ENCODE measurements at places on chromosomes 4 and X.

- no peaks in the 10 kb centered on the region for H3K27me3 ChIP-seq
- H3K36me3 ChIP-seq: no peaks in the 10 kb centered on the region
- peak; percentile 65 for DNase-seq
- H3K4me3 ChIP-seq: no peak overlapping the region
- H3K27ac ChIP-seq: no peak overlapping the region
Measured at GRCh38 chr4:62644372-62644771, 1444.2 kb downstream of the ADGRL3 start.

GRCh38 chr4:130689181-130689580 lies 1593.2 kb downstream of the C4orf33 start:
- no peak overlapping the region for H3K27ac ChIP-seq
- no peak for DNase-seq
- no peaks in the 10 kb centered on the region for H3K27me3 ChIP-seq
- H3K4me1 ChIP-seq: no peaks in the 10 kb centered on the region

- H3K27me3 ChIP-seq: no peaks in the 10 kb centered on the region
- H3K4me3 ChIP-seq: no peak overlapping the region
- no peak overlapping the region for H3K27ac ChIP-seq
- DNase-seq: no peak
Measured at GRCh38 chr4:59994118-59994517, 1206.0 kb upstream of the ADGRL3 start.

GRCh38 chr4:163976588-163976987 lies 482.1 kb downstream of the TMA16 start:
- H3K27ac ChIP-seq: no peak overlapping the region
- no peaks in the 10 kb centered on the region for H3K36me3 ChIP-seq
- H3K4me3 ChIP-seq: no peak overlapping the region
- no peaks in the 10 kb centered on the region for H3K4me1 ChIP-seq

DNA sequence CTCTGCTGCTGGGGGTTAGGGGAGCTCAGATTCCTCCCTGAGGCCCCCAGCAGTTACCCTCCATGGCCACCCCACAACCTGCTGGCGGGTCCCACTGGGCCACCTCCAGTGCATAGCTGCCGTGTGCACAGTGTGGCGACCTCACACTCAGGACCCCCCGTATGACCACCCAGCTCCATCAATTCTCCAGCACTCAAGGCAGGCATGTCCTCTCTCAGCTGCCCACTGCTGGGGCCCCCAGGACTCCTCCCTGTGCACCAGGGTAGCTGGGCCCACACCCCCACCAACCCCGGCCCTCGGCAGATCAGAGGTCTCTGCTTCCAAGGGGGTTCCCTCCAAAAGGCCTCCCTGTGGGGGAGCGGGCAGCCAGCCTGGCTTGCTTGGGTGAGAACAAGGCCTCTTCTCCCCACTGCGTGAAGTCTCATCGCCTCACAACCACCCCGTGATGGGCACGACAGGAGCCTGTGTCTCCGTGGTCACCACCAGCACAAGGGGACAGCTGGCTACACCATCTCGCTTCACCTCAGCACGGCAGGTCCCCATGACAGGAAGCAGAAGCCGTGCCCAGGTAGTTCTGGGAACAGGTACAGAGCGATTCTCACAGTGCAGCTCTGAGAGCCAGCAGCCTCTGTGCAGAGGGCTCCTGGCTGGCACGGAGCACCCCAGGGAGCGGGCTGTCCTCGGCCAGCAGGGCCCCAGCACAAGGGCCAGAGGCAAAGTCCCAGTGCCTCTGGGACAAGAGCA lies 4.6 kb upstream of the HAUS3 start:
- H3K4me1 ChIP-seq: peaks cover 15% of the 10 kb centered on the region
- H3K27ac ChIP-seq: no peak overlapping the region
- no peak overlapping the region for H3K4me3 ChIP-seq
- H3K27me3 ChIP-seq: no peaks in the 10 kb centered on the region
- DNase-seq: no peak
- no peaks in the 10 kb centered on the region for H3K36me3 ChIP-seq

GRCh38 chr4:182593864-182594263 lies 323.3 kb downstream of the DCTD start:
- H3K4me3 ChIP-seq: no peak overlapping the region
- no peaks in the 10 kb centered on the region for H3K27me3 ChIP-seq
- H3K36me3 ChIP-seq: no peaks in the 10 kb centered on the region
- no peak overlapping the region for H3K27ac ChIP-seq
- H3K4me1 ChIP-seq: no peaks in the 10 kb centered on the region

GRCh38 chr4:41696131-41696530 lies 52.4 kb downstream of the PHOX2B start:
- H3K27ac ChIP-seq: no peak overlapping the region
- H3K4me3 ChIP-seq: no peak overlapping the region
- DNase-seq: no peak
- no peaks in the 10 kb centered on the region for H3K4me1 ChIP-seq
- no peaks in the 10 kb centered on the region for H3K36me3 ChIP-seq

DNA sequence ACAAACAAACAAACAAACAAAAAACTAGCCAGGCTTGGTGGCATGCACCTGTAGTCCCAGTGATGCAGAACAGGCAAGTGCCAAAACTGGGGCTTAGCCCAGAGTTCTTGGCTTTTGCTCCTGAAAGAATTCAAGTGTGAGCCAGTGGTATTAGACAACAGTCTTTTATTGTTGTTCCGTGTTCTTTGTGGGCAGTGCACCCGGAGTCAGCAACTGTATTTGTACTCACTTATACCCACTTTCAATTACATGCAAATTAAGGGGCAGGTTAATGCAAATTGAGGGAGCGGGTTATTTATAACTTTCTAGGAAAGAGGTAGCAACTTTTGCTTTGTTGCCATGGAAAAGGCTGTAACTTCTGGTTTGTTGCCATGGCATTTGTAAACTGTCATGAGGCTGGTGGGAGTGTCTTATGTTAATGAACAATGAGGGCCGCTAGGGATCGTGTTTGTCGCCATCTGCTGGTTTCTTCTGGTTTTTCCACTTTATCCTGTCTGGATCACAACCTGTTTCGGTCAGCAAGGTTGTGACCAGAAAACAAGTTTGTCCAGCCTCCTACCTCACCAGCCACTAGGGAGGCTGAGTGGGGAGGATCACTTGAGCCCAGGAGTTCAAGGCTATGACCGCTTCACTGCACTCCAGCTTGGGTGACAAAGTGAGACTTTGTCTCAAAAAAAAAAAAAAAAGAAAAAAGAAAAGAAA lies 88.8 kb upstream of the ESX1 start:
- H3K27ac ChIP-seq: no peak overlapping the region
- no peaks in the 10 kb centered on the region for H3K36me3 ChIP-seq
- H3K4me1 ChIP-seq: no peaks in the 10 kb centered on the region
- no peaks in the 10 kb centered on the region for H3K27me3 ChIP-seq
- no peak overlapping the region for H3K4me3 ChIP-seq

- DNase-seq: no peak
- H3K27ac ChIP-seq: no peak overlapping the region
- no peaks in the 10 kb centered on the region for H3K27me3 ChIP-seq
Measured at GRCh38 chrX:34576864-34577263, 80.2 kb downstream of the TMEM47 start.

- H3K27me3 ChIP-seq: no peaks in the 10 kb centered on the region
- no peak overlapping the region for H3K27ac ChIP-seq
- peaks cover 5% of the 10 kb centered on the region for H3K4me1 ChIP-seq
- no peaks in the 10 kb centered on the region for H3K36me3 ChIP-seq
- no peak overlapping the region for H3K4me3 ChIP-seq
Measured at GRCh38 chr4:117093571-117093970, 8.2 kb upstream of the TRAM1L1 start.

DNA sequence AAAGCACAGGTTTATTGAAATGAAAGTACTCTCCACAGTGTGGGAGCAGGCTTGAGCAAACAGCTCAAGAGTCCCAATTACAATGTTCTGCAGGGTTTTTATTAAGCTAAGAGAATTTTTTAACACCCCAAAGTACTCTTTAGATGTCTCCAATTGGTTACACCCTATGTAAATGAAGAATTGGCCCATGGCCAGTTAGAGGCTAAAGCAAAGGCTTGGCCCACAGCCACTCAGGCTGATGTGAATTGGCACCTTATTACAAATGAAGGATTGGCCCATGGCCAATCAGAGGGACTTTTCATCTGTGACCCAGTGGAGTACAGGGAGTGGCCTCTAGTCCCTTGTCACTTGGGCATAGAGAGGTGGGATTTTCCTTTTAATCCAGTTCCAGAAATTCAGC lies 30.1 kb upstream of the IQCM start:
- no peaks in the 10 kb centered on the region for H3K36me3 ChIP-seq
- no peak overlapping the region for H3K4me3 ChIP-seq
- no peak for DNase-seq
- no peaks in the 10 kb centered on the region for H3K27me3 ChIP-seq
- H3K27ac ChIP-seq: no peak overlapping the region

- no peaks in the 10 kb centered on the region for H3K4me1 ChIP-seq
- no peaks in the 10 kb centered on the region for H3K36me3 ChIP-seq
- H3K27me3 ChIP-seq: no peaks in the 10 kb centered on the region
- no peak overlapping the region for H3K4me3 ChIP-seq
- no peak overlapping the region for H3K27ac ChIP-seq
- DNase-seq: no peak
Measured at GRCh38 chrX:31523884-31524536, 452.2 kb upstream of the FTHL17 start.

- no peak for DNase-seq
- no peaks in the 10 kb centered on the region for H3K36me3 ChIP-seq
- H3K4me3 ChIP-seq: no peak overlapping the region
- H3K27me3 ChIP-seq: no peaks in the 10 kb centered on the region
- peaks cover 22% of the 10 kb centered on the region for H3K4me1 ChIP-seq
Measured at GRCh38 chr4:11489453-11490083, 60.9 kb upstream of the HS3ST1 start.

GRCh38 chr4:182384631-182385091 lies 141.5 kb downstream of the TENM3 start:
- no peak for DNase-seq
- H3K27me3 ChIP-seq: no peaks in the 10 kb centered on the region
- H3K4me1 ChIP-seq: no peaks in the 10 kb centered on the region
- H3K27ac ChIP-seq: no peak overlapping the region
- no peaks in the 10 kb centered on the region for H3K36me3 ChIP-seq
- no peak overlapping the region for H3K4me3 ChIP-seq

DNA sequence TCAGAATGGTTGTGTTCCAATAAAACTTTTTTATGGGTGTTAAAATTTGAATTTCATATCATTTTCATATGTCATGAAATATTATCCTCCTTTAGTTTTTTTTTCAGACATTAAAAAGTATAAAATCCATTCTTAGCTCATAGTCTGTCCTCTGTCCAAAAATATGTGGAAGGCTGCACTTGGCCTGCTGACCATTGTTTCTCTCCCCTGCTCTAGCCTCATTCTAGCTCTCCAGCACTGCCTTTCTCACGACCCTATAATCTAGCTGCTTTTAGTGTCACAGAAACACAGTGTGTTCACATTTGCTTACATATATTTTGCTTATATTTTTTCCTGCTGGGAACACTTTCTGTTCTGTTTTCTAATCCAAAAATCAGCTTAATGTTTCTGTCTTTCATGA lies 165.0 kb upstream of the ANK2 start:
- H3K36me3 ChIP-seq: no peaks in the 10 kb centered on the region
- no peaks in the 10 kb centered on the region for H3K4me1 ChIP-seq
- H3K4me3 ChIP-seq: no peak overlapping the region
- H3K27me3 ChIP-seq: no peaks in the 10 kb centered on the region
- H3K27ac ChIP-seq: no peak overlapping the region

- H3K4me1 ChIP-seq: no peaks in the 10 kb centered on the region
- H3K4me3 ChIP-seq: no peak overlapping the region
- DNase-seq: no peak
- H3K27ac ChIP-seq: no peak overlapping the region
- no peaks in the 10 kb centered on the region for H3K27me3 ChIP-seq
Measured at GRCh38 chr4:125773931-125774330, 459.2 kb downstream of the FAT4 start.

GRCh38 chr4:84826681-84827080 lies 139.8 kb downstream of the WDFY3 start:
- H3K36me3 ChIP-seq: no peaks in the 10 kb centered on the region
- H3K27ac ChIP-seq: no peak overlapping the region
- H3K4me3 ChIP-seq: no peak overlapping the region
- no peaks in the 10 kb centered on the region for H3K4me1 ChIP-seq
- H3K27me3 ChIP-seq: no peaks in the 10 kb centered on the region
- DNase-seq: no peak

- DNase-seq: peak; percentile 27
- H3K27ac ChIP-seq: no peak overlapping the region
Measured at GRCh38 chrX:38768079-38768478, 33.2 kb upstream of the MID1IP1 start.

GRCh38 chr4:169987327-169988228 lies 38.6 kb downstream of the MFAP3L start:
- peak overlapping the region; percentile 56 for H3K27ac ChIP-seq
- H3K27me3 ChIP-seq: no peaks in the 10 kb centered on the region
- H3K4me3 ChIP-seq: peak overlapping the region; percentile 17

DNA sequence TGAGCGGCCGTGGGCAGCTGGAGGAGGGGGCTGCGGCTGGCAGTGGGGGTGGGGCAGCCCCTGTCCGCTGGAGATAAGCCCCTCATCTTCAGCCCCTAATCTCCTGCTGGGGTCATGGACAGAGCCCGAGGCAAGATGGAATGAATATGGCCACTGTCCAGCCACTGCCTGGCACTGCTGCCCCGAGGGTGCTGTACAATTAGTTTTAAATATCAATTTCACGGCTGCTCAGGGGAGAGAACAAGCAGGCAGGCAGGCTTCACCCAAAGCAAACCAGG lies 64.1 kb upstream of the NKX1-1 start:
- H3K4me3 ChIP-seq: no peak overlapping the region
- H3K36me3 ChIP-seq: no peaks in the 10 kb centered on the region
- H3K27me3 ChIP-seq: no peaks in the 10 kb centered on the region
- DNase-seq: no peak

GRCh38 chrX:110081740-110082139 lies 78.8 kb downstream of the TMEM164 start:
- no peak overlapping the region for H3K27ac ChIP-seq
- no peaks in the 10 kb centered on the region for H3K27me3 ChIP-seq
- H3K4me1 ChIP-seq: peaks cover under 1% of the 10 kb centered on the region
- DNase-seq: no peak
- H3K36me3 ChIP-seq: no peaks in the 10 kb centered on the region

- no peak for DNase-seq
- H3K4me3 ChIP-seq: no peak overlapping the region
- H3K27me3 ChIP-seq: no peaks in the 10 kb centered on the region
- peaks cover 54% of the 10 kb centered on the region for H3K4me1 ChIP-seq
Measured at GRCh38 chrX:78064152-78064551, 39.9 kb upstream of the PGK1 start.
